Activated CD8-positive, alpha-beta T cell treated with anti-CD3 and anti-CD28 coated beads, Interleukin-2, amount 10 ng/mL, durations not matched to agents 7 days and 5 days (primary cell): ENCODE measurements at places on chromosomes 3 and 15. TPM values are rescaled to one million over a fixed set of nuclear protein-coding genes. Genes with fewer than 3 reads are reported as not detected.

The GRM2 gene
- 1.1 TPM for total RNA-seq

The CYP1A1 gene
- 4.7 TPM for total RNA-seq

DNA sequence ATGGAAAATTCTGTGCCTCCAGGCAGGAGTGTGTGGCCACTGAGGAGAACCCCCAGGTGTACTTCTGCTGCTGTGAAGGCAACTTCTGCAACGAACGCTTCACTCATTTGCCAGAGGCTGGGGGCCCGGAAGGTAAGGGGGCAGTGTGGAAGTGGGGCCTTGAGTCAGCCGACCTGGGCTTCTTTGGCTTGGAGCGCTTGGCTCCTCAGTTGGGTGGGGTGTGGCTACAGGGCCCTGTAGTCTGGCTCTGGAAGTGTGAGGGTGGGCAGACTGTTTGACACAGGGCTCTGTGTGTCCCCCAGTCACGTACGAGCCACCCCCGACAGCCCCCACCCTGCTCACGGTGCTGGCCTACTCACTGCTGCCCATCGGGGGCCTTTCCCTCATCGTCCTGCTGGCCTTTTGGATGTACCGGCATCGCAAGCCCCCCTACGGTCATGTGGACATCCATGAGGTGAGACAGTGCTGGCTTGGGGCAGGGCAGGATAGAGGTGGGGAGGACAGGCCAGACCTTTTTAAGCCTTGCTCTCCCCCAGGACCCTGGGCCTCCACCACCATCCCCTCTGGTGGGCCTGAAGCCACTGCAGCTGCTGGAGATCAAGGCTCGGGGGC is 18.2 kb upstream of the EXOG start:
- peak; percentile 17 for DNase-seq

The TF gene
- 0.05 TPM for total RNA-seq

DNA sequence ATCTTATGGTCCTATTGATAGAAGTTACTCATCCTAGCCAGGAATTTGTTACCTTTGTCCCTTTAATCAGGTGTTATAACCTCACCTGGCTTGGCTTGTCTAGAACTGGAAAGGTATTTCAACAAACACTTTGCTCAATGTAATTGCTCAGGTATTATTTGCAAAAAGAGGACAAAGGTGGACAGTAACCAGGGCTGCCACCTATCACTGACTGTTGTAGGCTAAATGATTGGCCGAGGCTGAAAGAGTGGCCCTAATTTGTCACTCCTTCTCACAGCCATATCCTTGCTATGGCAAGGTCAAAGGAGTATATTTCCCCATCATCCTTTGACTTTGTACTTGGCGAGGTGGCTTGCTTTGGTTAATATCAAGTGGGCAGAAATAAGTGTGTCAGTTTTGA is 2.7 kb upstream of the SELENOS start:
- DNase-seq: no peak

The MYO5C gene
- total RNA-seq: 2.5 TPM

DNA sequence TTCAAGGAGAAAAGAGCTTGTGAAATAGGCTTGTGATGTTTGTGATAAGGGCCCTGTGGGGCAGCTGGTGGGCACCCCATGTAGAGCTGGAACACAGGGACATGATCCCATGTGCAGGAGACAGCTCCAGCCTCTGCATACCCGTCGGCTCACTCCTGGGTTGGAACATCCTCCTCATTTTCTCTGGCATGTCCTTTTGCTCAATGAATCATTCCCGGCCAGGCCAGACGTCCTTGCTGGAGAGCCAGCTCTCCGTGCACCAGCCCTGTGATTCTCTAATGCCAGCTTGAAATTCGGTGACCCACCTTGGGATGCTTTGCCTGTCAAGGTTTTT is 77.3 kb downstream of the SMAD3 start:
- DNase-seq: no peak

The CACNA1D gene
- total RNA-seq: 0.31 TPM

GRCh38 chr3:15535732-15536131 is 14.2 kb upstream of the COLQ start:
- peak; percentile 77 for DNase-seq

DNA sequence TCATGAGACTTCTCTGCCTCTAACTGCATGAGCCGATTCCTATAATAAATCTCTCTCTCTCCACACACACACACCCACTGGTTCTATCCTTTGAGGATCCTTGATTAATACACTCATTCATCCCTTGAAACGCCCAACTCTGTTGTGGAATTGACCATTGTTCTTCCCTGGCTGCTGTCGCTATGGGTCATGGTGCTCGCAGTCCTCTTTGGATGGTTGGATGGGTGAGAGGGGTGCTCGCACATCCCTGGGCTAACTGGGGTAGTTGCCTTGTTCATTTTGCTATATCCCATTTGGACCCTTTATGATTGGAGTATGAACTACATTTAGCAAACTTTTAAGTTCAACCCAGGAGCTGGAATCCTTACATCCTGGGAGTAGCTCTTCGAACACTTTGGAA is 33.9 kb upstream of the MYZAP start:
- DNase-seq: no peak

The GP5 gene
- 1.4 TPM for total RNA-seq

The UROC1 gene
- total RNA-seq: 0.13 TPM

The BBX gene
- 27.3 TPM for total RNA-seq

DNA sequence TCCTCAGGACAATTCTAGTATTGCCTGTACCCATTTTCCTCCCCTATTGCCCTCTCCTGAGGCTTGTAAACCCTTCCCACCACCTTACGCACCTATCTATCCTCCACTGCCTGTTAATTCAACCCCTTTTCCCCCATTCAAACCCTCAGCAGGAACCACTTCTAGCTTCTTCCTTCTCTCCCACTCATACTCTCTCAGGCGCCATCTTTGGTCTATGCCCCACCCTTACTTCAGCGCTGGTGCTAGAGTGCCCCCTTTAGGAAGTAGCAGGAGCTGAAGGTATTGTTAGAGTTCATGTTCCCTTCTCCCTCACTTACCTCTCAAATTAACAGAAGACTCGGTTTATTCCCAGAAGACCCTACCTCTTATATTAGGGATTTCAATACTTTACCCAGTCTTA is 121.8 kb upstream of the NLGN1 start:
- DNase-seq: no peak

GRCh38 chr15:59179717-59180116 is 26.9 kb upstream of the LDHAL6B start:
- no peak for DNase-seq

DNA sequence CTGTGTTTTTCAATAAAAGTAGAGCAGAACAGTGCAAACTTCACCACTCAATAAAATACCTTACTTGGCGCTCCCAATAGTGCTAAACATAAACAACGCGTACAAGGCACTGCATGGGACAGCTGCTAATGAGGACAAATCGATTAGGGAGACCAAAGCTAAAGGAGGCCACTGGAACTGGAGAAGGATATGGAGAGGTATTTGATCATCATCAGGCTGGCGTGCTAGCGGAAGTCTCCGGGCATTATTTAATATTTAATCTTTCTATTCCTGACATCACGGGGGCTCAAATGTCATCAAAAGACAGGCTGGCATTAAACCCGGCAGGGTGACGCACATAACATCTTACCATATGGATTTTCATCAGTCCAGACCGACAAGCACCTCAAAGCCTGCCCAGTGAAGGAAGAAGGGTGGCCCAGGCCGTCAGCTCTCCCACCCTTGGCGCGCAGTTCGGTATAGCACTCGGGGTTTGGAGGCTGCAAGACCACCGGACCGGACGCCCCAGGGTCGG is 604 bp downstream of the CCPG1 start:
- no peak for DNase-seq

DNA sequence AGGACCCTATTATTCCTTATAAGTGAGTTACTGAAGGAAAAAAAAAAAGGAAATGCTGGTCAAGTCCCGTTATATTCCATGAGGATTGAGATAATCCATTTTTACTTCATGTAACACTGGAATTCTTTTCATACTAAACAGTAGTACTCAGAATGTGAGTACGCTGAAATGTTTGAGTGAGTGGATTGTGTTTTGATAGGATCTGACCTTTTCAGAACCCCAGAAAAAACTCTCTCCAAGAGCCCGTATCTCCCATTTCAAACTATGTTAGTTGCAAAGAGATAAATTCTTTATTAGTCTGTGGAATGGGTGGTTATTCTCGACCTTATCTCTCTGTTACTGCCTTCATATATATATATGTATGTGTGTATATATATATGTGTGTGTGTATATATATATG is 2.5 kb upstream of the LPP start:
- DNase-seq: no peak

DNA sequence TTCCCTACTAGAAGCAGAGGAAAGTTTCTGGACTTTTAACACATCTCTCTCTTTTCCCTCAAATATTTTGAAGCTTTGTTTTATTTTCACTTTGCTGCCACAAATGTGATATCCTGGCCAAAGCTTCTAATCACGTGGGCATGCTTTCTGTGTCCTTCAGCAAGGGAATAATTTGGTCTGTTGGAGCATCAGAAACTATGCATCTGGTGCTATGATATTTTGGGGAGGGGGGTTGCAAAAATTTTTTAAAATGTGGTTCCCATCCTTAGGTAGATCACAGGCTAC is 254.2 kb downstream of the GAP43 start:
- DNase-seq: no peak

DNA sequence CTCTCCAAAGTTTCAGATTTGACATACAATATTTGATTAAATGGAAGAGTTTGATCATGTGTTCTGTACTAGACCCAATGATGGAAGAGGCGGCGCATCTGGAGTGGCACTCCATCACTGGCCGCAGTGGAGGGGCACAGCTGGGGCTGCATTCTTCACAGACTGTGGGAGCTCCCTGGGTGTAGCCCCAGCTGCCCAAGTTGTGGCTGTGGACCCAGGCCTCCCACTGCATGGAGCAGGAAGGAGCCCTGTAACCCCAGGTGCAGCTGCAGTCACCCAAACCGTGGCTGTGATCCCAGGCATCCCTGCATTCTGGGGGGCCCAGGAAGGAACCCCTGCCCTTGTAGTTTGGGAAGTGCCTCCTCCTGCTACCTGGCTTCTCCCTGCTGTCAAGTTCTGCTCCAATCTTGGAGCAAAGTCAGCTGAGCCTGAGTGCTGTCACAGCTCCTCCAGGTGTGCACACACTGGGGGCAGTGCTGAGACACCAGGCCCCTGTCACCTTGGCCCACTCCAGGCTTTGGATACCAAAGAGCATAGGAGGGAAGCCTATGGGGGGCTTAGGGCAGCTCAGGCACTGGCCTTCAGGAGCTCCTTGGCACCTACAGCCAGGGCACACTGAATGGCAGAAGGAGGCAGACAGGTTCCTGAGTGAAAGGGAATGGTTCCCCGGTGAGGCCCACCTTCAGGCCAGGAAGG is 651.9 kb upstream of the BCHE start:
- DNase-seq: no peak

The TWF2 gene
- total RNA-seq: 162 TPM

The GPR156 gene
- total RNA-seq: not detected

- DNase-seq: no peak
Measured at GRCh38 chr3:118527514-118528044, 507.1 kb downstream of the IGSF11 start.

- DNase-seq: no peak
Measured at GRCh38 chr15:79432345-79433275, 474 bp downstream of the MINAR1 start.

The CLDN16 gene
- total RNA-seq: not detected

The HRH1 gene
- total RNA-seq: 0.18 TPM

The ITIH1 gene
- not detected for total RNA-seq

The CCDC39 gene
- total RNA-seq: not detected

- no peak for DNase-seq
Measured at GRCh38 chr3:150547045-150547741, 606 bp downstream of the EIF2A start.

- DNase-seq: no peak
Measured at GRCh38 chr3:15934389-15935195, 136.8 kb upstream of the ANKRD28 start.

DNA sequence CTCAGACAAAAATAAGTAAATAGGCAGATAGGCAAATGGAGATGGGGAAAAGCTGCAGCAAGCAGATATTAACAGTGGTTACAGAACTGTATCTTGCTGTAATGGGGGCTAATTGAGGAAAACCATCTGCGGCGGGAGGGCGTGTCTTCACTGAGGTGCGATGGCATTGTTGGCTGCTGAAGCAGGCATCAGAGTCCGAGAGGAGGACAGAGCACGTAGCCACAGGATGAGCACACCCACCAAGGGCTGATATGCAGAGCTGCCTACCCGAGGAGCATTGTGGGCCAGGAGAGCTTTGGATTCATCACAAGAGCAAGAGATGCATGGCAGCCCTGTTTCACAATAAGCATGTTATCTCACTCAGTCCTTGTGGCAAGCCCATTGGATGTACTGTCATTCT is 30.4 kb downstream of the CHRNA7 start:
- no peak for DNase-seq

GRCh38 chr3:196237203-196237602 is 20.9 kb downstream of the SLC51A start:
- peak; percentile 39 for DNase-seq

The RLBP1 gene
- total RNA-seq: not detected

The TRIM42 gene
- not detected for total RNA-seq

The ZMYND10 gene
- 5.0 TPM for total RNA-seq

The SLC35G2 gene
- total RNA-seq: not detected

DNA sequence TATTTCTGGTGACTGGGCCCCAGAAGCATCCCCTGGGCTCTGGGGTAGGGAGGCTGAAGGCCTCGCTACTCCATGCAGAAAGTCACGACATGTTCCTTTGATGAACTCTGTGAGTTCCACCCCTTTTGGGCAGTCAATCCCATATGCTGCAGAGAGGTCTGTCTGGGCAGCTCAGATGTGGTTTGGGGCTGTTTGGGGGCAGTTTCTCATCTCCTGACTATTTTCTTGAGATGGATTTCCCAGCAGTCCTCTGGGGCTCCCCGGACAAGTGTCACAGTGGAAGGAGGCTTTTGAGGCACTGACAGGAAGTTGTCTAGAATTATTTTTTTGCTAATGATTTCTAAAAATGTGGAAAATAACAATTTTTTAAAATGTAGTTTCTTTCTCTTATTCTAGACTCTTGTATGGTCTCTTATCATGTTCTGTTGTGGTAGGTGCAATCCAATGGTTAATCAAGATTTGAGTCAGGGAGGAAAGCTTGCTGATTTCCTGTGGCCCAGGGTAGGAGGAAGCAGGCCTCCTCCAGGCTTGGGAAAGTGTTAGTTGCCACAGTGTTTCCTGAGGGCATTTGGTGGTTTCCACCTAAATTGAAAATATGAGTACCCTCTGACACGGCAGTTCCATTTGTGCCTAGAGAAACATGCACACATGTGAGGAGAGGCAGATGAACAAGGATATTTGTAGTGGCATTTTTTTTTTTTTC is 19.9 kb upstream of the TATDN2 start:
- peak; percentile 43 for DNase-seq

The ZNF80 gene
- 0.71 TPM for total RNA-seq

- DNase-seq: no peak
Measured at GRCh38 chr15:47412136-47412535, 305.2 kb upstream of the SEMA6D start.

The ZNF774 gene
- total RNA-seq: 1.6 TPM

DNA sequence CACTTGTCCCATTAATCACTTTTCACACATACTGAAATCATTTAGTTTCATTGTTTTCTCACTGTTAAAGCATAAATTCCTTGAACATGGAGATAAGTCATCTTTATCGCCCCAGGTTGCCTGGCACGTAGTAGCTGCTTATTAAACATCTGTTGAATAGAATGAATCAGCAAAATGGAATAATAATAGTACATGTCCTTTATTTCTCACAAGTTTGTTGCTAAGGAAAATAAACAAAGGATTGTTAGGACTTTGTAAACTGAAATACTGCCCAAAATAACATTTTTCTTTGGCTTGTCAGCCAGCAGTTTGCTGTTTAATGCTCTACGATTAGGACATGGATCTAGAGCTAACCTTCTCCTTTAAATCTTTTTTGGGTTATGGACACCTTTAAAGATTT is 17.9 kb downstream of the SLC35A5 start:
- DNase-seq: no peak
